ENCODE measurements at places on chromosomes 11 and 22.

- DNase-seq: no peak
Measured at GRCh38 chr11:43516316-43516850, 157.7 kb downstream of the TTC17 start.

GRCh38 chr11:125123947-125124617 is 12.7 kb upstream of the TMEM218 start:
- DNase-seq: peak; percentile 28

GRCh38 chr11:10529279-10529678 is 11.7 kb downstream of the RNF141 start:
- DNase-seq: no peak

DNA sequence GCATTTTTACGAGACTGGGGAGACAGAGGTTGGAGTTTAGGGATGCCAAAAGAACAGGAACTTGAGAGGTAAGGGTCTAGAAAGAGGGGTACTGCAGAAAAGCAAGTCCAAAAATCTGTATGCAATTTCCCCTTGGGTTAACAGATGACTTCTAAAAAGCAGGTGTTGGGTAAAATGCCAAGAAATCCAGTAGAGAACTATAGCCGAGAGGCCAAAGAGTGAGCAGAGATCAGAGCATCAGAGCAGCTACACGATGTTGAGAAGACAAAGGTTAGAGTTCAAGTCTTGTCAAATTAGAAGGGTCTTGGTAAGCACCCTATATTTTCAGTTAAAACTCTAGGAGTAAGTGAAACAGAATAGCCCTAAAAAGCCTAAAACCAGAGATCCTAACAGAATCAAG is 145.2 kb downstream of the FCHSD2 start:
- no peak for DNase-seq

GRCh38 chr11:44765676-44766075 is 38.9 kb downstream of the TSPAN18 start:
- no peak for DNase-seq

- no peak for DNase-seq
Measured at GRCh38 chr11:36212564-36213392, 76.4 kb downstream of the COMMD9 start.

GRCh38 chr11:73344191-73344607 is 32.0 kb upstream of the RELT start:
- DNase-seq: no peak

DNA sequence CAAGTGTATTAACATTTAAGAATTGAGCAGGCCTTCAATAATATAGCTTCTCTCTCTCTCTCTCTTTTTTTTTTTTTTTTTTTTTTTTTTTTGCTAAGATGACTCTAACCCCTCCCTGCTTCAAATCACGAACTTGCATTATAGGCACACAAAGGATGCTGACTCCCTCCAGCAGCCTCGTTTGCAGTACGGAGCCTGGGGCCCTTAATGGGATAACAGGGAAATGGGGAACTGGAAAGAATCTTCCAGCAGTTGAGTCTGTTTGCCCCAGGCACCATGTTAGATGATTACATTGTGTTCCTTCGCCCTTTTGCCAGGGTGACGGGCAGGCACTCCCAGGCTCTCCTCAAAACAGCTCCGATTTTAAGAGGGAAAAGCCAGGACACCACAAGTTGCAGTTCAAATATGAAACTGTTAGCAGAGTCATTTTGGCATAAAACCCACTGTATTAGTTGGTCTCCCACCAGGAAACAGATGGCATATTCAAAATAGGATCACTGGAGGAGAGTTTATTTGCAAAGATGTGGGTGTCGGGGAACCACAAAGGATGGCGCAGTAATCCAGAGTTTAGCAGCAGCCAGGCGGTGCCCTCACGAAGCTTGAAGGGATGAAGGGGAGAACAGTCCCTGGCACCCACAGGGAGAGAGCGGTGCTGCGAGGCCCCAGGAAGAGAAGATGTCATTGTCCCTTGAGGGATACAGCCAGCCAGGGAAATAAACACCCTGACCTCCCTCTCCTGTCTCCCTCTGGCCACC is 26.5 kb upstream of the TREH start:
- no peak for DNase-seq

- no peak for DNase-seq
Measured at GRCh38 chr11:70618431-70619101, 220.2 kb downstream of the CTTN start.

GRCh38 chr11:90840071-90840470 is 617.2 kb upstream of the CHORDC1 start:
- no peak for DNase-seq

DNA sequence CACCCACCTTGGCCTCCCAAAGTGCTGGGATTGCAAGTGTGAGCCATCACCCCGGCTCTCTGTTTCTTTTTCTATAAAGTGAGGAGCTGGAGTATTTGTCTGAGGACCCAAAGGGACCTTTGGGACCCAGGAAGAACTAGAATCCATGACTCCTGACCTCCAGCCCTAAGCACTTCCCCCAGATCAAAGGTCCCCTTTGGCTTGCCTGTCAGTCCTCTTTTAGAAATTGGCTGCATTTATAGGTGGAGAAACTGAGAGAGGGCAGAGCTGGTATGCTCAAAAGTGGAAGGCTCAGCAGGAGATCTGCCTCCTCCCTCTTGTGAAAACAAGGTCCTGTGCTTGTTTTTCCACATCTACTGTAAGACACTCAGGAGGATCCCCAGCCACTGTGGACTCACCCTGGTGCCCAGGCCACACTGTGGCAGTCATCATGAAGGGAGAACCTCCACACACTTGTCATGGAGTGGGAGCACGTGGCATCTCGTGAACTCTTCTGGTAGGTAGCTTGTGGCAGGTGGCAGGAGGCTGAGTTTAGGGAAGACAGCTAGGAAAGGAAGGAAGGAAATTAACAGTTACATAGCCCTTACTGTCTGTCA is 12.4 kb upstream of the PLEKHA7 start:
- no peak for DNase-seq

GRCh38 chr11:62020661-62021060 is 53.2 kb upstream of the FTH1 start:
- DNase-seq: no peak

DNA sequence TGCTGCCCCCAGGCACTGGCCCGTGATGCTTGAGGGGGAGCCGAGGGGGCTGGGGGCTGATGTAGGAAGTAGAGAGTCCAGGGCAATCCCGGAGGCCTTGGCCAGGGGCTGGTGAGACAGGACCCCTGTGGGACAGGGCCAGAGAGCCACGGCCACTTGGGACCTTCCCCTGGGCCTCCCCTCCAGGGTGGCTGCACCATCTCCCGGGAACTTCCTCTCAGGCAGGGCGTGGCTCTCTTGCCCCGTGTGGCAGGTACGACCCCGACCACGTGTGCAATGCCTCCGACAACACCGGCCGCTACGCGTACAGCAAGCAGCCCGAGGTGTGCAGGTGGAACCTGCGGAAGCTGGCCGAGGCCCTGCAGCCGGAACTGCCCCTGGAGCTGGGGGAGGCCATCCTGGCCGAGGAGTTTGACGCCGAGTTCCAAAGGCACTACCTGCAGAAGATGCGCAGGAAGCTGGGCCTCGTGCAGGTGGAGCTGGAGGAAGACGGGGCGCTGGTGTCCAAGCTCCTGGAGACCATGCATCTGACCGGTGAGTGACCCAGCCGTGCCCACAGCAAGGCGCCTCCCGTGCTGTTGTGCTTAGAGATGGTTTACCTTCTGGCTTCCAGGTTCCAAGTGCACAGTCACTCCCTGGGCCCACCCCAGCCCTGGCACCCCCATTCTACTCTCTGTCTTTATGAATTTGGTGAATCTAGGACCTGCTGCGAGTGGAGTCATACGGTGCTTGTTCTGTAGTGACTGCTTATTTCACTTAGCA is 9.7 kb downstream of the SELENOO start:
- DNase-seq: no peak

DNA sequence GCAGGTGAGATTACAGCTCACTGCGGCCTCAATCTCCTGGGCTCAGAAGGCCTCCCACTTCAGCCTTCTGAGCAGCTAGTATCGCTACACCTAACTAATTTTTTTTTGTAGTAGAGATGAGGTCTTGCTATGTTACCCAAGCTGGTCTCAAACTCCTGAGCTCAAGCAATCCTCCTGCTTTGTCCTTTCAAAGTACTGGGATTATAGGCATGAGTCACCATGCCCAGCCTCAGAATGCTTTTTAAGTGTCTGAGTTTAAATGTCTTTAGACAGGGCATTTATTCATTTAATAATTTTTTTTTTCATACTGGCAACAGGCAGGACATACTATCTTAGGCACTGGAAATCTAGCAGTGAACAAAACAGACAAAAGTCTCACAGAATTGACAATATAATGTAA is 27.7 kb downstream of the LRP4 start:
- no peak for DNase-seq

GRCh38 chr11:36210529-36210928 is 78.7 kb downstream of the COMMD9 start:
- no peak for DNase-seq

GRCh38 chr11:22703040-22703439 is 36.6 kb downstream of the GAS2 start:
- peak; percentile 68 for DNase-seq

GRCh38 chr22:19046719-19047609 is 75.2 kb downstream of the DGCR2 start:
- DNase-seq: no peak

GRCh38 chr11:45304992-45305335 is 18.8 kb upstream of the SYT13 start:
- DNase-seq: no peak

- DNase-seq: no peak
Measured at GRCh38 chr11:10952872-10953271, 95.0 kb upstream of the ZBED5 start.

DNA sequence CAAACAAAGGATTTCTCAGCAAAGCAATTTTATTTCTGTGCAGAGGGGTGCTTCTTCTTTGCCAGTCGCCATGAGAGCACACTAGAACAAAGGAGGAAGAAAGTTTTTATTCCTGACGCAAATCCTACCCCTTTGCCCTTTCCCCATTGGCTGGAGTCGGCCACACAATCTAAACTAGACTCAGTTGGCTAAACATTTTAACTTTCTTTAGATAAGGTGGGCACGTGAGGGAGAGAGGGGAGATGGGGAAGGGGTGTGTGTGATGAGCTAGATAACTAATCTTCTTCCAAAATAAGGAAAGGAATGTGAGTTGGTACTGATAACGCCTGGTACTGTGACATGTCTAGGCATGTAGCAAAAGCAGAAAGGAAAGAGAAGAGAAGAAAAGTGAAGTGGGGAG is 626 bp downstream of the TRIM22 start:
- no peak for DNase-seq

DNA sequence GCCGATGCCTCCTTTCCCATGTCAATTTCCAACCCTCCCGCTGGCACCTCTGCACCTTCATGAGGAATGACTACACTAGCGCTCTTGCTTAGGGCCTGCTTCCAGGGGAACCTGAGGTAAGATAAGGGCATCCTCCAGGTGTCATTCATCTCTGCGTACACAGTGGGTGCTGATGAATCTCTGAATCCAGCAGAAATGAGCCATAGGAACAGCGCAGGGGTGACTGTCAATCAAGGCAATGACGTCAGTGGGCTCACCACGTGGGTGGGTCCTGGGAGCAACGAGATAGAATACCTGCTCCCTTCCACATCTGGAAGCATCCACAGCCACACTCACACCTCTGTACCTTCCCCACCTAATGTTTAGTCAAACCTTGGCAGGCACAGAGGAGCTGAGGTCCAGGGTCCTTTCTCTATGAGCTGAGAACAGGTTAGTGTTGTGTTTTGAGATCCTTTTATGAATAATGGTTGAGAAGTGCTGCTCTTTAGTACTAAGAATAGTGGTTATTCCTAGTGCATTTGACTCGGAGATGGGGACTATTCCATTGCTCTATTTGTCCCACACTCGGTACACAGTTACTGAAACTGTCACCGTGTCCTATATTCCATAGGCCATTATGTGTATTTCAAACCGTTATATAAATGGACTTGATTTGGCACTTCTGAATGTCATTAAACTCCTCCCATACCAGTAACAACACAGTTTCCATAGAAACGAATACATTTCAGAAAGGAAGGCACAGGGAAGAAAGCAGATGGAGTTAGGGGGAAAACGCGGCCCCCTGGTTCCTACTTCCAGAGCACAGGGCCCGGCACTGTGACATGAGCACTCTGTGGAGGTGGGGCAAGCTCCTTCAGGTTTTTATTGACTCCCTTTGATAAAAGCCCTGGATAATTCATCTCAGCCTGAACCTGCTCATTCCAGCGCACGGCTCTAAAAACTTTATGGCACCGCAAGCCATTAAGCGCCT is 193.4 kb downstream of the ST3GAL4 start:
- no peak for DNase-seq

GRCh38 chr11:15671216-15671615 is 556.5 kb downstream of the INSC start:
- no peak for DNase-seq

DNA sequence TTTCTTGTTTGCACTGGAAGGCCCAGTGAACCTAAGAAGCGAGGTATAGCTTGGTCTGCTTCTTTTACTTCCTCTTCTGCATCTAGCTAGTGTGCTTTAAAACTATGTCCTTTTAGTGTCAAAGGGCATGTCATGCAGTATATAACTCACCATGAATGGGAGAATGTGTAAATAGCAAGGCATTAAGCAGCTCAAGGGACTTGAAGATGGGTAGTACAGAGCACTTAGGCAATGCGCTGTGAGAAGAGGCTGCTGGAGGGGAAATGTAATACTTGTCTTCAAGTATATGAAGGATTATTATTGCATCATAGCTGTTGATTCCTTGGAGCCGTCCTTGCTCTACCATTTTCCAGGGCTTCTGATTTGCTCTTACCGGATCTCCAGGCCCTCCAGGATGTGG is 7.6 kb downstream of the MAML2 start:
- no peak for DNase-seq

DNA sequence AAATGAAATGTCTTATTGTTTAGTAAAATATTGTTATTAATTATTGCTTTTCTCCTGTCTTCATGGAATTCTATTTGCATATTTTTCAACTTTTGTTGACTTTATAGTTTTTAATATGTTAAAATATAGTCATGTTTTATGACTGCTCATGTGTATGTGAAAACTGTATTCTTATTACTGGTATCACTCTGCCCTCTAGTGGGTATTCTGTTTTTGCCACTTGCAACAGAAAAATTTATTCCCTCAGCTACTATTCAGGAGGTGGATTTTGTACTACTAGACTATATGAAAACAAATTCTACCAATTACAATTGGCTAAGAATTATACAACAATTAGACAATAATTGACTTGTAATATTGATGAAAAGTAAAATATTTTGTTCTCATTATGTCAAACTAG is 45.0 kb downstream of the OR4C6 start:
- DNase-seq: peak; percentile 5

- DNase-seq: no peak
Measured at GRCh38 chr11:125295931-125296330, 131.4 kb downstream of the PKNOX2 start.

DNA sequence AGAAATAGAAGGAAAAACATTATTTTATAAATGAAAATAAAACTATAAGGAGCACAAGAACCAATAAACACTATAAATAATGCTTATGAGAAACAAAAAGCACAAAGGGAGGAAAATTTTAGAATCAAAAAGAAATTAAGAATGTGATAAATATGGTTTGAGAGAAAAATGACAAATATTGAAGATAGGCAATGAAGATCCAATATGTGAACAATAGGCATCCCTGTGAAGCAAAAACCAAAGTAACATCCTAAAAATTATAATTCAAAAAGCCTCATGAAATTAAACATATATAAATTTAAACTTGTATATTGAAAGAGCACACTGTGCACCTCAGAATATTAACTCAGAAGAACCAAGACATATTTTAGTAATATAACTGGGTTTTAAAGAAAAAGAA is 216.2 kb downstream of the GRIK4 start:
- DNase-seq: no peak

GRCh38 chr11:76692956-76693355 is 22.4 kb upstream of the LRRC32 start:
- DNase-seq: no peak

- DNase-seq: no peak
Measured at GRCh38 chr22:36257948-36258670, 5.2 kb downstream of the APOL1 start.

Measured in urothelium cell line (cell line).